ENCODE measurements at places on chromosomes 12 and 14.

DNA sequence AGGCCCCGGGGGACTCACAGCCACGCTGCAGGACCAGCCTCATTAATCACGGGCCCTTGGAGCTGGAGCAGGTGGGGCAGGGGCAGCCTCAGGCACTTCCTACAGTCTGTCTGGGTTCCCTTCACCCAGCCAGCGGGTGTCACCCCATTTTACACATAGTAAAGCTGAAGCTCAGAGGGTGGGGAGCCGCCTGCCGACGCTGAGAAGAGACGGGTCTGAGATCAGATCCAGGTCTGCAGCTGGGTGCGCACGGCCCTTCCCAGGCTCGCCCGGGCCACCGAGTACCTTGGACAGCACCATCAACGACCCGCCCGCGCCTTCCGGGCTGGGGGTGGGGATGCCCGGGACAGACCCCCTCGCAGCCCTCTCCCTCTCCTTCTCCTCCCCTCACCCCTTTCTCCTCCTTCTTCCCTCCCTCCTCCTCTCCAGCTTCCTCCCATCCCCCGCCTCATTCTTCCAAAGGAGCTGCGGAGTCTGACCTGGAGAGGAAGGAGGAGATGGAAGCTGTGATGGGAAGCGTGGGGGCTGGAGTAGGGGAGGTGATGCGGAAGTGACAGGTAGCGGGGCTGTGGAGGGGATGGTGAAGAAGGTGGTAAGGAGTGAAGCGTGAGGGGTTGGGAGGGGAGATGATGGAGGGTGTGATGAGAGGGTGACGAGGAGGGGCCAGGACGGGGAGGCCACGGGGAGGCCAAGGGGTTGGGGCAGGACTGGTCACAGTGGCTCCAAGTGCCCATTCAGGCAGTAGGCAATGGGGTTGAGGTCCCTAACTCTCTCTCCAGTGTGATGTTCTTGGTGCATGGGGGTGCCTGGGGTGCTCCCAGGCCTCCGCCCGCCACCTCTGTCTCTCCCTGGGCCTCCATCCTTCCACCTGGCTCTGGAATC is 8.8 kb downstream of the DTX1 start:
- no peak for DNase-seq

DNA sequence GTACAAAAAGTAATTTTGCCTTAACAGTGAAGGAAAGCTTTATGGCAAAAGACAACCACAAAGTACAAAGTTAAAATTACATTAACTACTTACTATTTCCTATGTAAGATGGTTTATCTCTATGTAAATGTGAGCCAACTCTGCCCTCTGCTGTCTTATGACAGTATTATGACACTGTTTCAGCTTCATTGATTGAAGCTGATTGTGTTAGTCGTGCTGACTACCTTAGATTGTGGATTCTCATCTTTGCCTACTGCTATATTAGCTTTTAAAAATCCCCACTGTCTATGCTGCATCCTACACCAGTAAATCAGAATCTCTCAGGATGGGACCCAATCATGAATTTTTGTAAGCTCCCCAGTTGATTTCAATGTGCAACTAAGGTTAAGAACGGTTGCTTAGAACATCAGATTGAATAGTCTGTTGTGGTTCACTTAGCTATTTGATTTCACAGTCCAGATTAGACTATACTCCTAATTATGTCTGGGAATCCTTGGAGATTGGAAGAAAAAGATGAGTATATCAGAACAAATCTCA is 12.2 kb upstream of the SPTB start:
- peak; percentile 74 for DNase-seq

GRCh38 chr12:62106547-62107185 is 153.5 kb upstream of the USP15 start:
- DNase-seq, result no peak

GRCh38 chr12:22733756-22734155 is 108.8 kb downstream of the ETNK1 start:
- no peak for DNase-seq

- DNase-seq, result no peak
Observed at GRCh38 chr14:62133776-62134550, 371.7 kb downstream of the SNAPC1 start.

DNA sequence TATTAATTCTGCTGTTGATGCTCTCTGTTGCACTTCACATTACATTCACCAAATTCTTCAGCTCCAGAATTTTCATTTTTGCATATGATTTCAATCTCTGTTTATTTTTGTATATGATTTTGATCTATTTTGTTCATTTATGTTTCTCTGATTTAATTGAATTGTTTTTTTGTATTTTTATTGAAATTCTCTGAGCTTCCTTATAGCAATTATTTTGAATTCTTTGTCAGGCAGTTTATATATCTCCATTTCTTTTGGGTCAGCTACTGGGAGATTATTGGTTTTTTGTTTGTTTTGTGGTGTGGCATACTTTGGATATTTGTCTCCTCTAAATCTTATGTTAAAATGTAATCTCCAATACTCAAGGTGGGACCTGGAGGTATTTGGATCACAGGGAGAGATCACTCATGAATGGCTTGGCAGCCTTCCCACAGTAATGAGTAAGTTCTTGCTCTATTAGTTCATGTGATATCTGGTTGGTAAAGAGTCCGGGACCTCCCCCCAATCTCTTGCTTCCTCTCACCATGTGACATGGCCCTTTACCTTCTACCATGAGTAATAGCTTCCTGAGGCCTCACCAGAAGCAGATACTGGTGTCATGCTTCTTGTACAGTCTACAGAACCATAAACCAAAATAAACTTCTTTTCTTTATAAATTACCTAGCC is 8.7 kb upstream of the TCL1A start:
- no peak for DNase-seq

DNA sequence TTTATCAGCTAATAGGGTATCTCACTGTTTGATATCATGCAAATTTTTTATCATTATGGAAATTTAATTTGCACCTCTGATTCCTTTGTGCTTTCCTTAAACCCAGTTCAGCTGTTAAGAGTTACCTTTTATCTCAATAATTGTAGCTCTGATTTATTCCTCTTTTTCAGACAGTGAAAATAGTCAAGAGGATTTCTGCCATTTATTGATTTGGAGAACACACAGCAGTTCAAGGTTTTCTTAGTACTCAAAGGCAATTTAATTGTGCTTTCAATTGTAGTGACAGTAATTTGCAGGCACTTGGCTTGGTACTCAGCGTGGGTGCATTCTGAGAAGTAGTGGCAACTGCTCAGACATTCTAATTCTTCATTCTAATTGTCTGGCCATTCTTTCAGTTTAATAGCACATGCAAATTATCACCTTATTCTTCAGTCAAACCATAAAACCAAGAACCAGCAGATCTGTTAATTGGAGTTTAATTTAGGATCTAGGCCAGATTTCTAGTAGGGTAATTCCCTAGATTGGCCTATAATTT is 709.3 kb downstream of the RPS29 start:
- DNase-seq, result no peak

DNA sequence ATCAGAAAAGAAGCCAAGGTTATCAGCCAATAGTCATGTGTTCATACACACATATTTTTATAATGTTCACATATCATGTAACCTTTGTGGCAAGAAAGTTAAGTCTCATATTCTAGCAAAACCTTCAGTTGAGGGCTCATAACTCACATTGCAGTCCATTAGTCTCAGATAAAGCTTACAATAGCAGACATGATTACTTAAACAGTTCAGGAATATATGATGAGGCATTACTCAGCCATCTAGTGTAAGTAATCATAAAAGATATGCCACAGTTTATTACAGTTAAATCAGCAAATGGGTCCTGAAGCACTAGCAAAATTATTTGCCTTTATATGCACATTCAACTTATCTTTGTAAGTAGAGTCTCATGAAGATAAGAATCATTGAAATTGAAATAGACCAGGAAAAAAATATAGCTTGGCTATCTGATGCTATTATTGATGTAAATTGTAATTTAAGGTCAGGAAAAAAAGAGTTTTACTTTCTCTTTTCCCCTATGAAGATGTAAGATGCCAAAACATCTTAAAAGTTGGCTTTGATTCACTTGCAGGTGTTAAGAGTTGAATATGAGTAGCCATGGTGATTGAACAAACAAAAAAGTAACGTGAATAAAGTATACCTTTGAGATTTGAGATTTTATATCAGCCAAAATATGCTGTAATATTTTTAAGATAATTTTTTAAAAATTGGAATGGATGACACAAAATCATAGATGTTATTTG is 537.0 kb downstream of the SLC6A15 start:
- peak; percentile 74 for DNase-seq

- no peak for DNase-seq
Observed at GRCh38 chr12:30019366-30020140, 235.8 kb upstream of the TMTC1 start.

DNA sequence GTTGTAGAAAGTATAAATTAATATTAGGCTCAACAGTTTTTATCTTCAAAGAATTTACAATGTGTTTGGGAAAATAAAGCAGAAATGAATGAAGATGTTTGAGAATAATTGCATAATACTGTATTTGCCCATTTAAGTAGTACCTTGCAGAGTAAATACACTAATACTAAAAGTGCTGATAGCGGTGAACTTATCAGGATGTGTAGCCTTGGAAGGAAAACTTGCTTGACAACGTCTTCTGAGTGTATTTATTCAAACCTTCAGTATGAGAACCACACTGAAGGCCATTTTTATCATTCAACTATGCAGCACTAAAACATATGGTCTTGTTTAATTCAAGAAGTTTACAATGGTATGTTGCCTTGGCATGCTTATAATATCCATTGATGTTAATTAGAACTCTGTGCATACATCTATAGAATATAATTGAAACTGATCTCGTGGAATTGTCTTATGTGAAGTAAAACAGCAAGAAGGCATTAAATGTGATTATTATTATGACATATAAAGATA is 41.3 kb downstream of the MSRB3 start:
- peak; percentile 16 for DNase-seq

DNA sequence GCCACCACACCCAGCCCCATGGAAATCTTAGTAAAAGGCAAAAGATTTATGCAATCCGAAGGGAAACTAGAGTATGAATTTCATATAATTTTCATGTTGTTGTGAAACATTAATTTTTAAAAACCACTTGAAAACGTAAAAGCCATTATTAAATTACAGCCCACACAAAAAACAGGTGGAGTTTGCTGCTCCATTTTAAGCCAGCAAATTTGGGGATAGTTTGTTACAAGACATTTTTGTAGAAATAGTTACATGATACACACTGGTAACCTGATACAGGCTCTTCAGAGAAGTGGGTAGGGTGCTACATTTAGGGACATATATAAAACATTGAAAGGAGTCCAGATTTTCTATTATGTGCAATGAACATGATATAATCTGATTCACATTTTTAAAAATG is 17.6 kb downstream of the GNPTAB start:
- no peak for DNase-seq

DNA sequence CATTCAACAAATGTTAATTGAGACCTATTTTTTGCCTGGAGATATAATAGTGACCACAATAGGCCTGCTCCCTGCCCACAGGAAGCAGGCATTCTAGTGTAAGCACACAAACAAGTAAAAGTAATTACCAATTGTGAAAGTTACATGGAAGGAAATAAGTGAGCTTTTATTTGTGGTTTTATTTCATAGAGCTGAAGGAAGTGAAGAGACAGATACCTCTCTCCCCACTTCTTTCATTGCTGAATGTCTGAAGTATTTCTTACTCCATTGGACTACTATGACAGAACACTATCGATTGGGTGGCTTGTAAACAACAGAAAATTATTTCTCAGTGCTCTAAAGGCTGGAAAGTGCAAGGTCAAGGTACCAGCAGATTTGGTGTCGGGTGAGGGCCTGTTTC is 183.5 kb downstream of the PRKCH start:
- DNase-seq, result no peak

- DNase-seq, result no peak
Observed at GRCh38 chr12:51951843-51952722, 584 bp downstream of the ACVR1B start.

DNA sequence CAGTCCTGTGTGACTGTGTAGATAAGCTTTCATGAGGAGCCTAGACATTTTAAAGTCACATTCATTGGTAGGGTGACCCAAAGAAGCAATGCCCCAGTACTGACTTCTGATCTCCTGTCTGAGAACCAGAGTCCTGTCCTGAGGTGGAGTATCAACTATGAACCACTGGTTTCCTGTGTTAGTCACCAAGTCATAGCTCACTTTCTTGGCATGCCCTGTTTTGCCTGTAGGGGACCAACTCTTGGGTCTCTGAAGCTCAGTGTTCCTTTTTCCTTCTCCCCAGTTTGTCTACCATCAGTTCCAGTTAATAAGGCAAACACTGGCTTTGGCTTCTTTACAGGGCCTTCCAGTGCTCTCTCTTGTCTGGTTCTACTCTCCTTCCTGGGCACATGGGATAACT is 97.4 kb downstream of the C12orf75 start:
- peak; percentile 55 for DNase-seq

DNA sequence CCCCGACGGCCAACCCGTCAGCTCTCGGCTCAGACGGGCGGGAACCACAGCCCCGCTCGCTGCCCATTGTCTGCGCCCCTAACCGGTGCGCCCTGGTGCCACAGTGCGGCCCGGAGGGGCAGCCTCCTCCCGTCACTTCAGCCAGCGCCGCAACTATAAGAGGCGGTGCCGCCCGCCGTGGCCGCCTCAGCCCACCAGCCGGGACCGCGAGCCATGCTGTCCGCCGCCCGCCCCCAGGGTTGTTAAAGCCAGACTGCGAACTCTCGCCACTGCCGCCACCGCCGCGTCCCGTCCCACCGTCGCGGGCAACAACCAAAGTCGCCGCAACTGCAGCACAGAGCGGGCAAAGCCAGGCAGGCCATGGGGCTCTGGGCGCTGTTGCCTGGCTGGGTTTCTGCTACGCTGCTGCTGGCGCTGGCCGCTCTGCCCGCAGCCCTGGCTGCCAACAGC is at the start of gene WNT1:
TSS of gene WNT1 (plus strand) at position 32 of the 450 bp plus-strand sequence. CDS start at position 361, 329 bp downstream.
- no peak for DNase-seq

GRCh38 chr12:44059476-44059875 is 223.6 kb downstream of the TMEM117 start:
- DNase-seq, result no peak

GRCh38 chr14:23916446-23916845 is 37.1 kb upstream of the DHRS4 start:
- no peak for DNase-seq

DNA sequence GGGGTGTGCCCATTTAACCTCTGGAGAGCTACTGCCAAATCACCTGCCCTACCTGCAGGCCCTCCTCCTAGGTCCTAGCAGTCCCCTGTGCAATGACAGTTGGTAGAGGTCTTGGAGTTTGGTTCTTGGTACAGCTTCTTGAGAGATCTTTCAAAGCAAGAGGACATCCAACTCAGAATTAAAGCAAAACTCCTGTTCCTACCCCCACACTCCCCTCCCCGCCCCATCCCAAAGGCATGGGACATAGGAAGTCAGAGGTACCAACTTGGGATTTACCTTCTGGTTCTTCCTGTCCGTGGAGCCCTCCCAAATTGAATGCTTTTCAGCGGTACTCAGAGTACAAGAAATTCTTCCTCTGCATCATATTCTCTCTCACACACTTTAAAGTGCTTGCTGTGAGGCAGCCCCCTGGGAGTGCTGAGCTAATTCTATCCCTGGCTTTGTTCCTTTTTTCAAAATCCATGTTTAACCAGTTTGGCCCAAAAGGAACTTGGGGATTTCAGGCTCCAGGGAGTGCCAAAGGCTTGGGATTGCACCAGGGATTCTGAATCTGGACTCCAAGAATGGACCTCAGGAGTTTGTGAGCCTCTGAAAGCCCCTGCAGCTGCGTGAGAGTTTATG is 40.8 kb downstream of the GALNT16 start:
- DNase-seq, result no peak
